HFFc6 (cell line): ENCODE measurements at places on chromosomes 5 and 9. TPM values are rescaled to one million over a fixed set of nuclear protein-coding genes. Genes with fewer than 3 reads are reported as not detected.
A peak's percentile ranks its signal among the peaks of the same experiment; 100 is the strongest.

GRCh38 chr9:5917888-5918287, 27.2 kb downstream of the MLANA start:
- DNase-seq, result no peak

- DNase-seq, result no peak
Measured at GRCh38 chr9:103152473-103152872, 157.3 kb downstream of the CYLC2 start.

DNA sequence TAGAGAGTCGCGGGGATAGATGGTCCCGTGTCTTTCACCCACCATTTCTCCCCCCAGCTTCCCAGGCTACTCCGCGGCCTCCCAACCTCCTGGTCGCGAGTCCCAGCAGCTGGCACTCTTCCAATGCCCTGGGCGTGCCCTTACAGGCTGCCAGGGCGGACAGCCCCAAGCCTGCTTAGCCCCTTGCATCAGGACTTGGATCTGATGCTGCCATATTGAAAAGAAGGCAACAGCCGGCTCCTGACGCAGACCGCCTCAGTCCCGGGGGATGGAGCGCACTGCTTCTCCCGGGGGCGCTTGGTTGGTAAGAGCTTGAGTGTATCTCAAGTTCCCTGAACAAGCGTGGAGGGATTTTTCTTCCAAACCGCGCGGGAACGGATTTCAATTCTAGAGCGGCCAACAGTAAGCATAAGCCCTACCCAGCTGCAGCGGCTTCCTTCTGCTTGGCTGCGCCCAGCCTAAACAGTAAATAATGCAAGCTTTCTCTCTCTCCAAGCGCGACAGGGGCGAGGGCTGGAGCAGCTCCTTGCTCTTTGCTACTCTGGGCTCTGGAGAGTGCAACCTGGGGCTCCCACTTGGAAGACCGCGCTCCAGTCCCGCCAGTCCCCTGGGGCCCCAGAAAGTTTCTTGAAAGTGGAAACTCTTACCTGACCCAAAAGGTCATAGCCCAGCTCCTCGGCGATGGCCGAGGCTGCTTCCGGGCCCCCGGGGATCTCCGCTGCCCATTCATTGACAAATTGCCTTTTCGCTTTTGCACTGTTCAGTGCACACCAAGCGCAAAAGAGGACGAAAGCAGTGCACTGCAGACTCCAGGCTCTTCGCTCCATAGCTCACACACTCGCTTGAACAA, 607 bp downstream of the PCSK1 start:
- no peak for DNase-seq

DNA sequence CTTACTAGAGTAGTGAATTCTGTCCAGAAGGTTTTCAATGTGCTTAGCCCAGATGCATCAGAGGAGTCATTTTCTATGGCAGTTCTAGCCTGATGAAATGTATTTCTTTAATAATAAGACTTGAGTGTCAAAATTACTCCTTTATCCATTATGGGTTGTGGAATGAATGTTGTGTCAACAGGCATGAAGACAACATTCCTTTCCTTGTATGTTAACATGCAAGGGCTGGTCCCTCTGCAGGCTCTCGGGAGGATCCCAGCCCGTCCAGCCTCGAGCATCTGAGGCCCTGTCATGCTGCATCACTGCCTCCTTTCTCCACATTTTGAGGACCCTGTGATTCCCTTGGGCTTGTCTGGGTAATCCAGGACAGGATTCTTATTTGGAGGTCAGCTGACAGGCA, 42.9 kb upstream of the FAM120AOS start:
- no peak for DNase-seq

- DNase-seq, result no peak
Measured at GRCh38 chr5:178793151-178793550, 62.7 kb upstream of the ZNF354A start.

- no peak for DNase-seq
Measured at GRCh38 chr9:131270171-131271015, 5.9 kb downstream of the FAM78A start.

DNA sequence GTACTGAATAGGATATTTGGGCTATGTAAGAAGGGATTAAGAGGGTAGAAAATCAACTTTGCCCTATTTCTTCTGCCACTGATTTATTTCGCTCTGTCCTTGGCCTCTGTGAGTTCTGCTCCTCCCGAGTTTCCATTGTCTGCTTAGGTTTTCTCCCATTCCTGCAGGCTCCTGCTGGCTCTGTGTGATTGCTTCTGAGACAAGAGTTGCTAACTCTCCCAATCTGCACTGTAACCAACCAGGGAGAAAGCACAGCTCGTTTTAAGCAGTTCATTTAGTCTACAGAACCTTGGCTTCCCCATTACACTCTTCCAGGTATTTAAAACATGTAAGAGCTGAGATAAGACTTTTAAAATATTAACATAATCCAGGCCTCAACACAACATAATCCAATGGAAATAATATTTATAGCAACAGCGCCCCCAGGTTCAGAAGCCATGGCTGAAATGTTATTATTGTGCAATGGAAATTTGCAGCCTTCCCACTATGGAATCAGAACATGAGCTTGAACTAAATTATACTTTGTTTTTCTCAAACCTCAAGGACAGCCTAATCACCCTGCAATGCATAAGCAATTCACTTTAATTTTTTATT, 203.5 kb downstream of the ERCC6L2 start:
- no peak for DNase-seq

DNA sequence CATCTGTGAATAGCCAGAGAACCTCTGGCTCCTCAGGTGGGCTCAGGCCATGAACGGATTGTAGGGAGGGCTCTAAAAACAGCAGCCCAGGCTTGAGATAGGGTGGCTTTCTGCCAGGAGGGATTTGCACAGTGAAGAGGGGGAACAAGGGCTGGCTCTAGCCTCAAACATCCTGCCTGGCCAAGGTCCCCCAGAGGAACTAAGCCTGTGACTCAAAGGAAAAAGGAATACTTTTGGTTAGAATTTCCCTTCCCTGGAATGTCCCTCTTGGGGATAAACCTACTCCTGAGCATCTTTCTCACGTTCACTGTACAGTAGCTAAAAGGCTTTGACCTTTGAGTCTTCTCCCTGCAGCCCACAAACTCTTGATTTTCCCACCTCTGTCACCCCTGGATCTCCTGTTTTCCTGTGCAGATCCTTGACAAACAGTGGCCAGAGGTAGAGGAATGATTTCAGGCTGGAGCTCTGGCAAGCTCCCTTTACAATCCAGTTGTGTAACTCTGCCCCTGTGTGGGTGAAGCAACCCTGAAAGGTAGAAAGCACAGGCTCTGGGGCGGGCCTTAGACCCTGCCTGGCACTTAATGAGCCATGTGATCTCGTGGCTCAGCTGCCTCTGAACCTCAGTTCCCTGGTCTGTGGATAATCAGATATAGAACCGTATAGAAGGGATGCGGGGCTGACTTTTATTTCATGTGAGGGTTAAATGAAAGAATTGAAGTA, 17.4 kb downstream of the SEC61B start:
- peak; percentile 43 for DNase-seq

DNA sequence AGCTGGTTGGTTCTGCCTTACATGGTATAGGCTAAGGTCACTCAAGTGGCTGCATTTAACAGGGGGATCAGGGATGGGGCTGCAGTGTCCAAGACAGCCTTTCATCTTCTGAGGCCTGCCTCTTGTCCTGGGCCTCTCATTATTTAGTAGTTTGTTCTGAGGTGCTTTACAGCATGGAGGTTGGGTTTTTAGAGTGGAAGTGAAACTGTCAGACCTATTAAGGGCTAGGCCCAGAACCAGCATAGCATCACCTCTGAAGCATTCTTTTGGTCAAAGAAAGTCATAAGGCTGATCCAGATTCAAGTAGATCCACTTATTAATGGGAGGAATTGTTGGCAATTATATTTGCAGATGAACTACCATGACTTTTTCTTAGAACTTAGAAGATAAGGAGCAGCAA, 146.0 kb upstream of the NMUR2 start:
- DNase-seq, result no peak

GRCh38 chr9:8390571-8390970, 591.0 kb upstream of the DMAC1 start:
- DNase-seq, result no peak

GRCh38 chr9:26219961-26220360, 541.7 kb upstream of the TUSC1 start:
- DNase-seq, result no peak

DNA sequence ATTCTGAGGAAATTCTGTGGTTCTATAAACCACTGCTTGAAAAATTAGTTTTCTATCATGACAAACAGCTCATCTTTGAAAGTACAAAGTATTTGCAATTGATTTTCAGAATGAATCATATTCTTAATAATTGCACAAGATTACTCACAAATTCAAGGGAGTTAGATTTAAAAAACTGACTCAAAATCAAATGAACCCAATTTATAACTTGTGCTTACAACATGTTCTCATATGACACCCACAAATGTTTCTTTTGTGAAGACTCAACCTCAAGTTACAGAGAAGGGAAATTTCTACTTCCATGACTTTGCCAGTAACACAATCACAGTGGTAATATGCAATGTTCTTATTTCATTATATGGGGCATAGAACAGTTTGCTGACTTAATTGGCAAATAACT, 272.0 kb upstream of the ACTBL2 start:
- no peak for DNase-seq

GRCh38 chr5:531749-532315, 7.6 kb upstream of the SLC9A3 start:
- DNase-seq, result no peak

- DNase-seq, result no peak
Measured at GRCh38 chr5:170534177-170534576, 30.4 kb downstream of the KCNIP1 start.

DNA sequence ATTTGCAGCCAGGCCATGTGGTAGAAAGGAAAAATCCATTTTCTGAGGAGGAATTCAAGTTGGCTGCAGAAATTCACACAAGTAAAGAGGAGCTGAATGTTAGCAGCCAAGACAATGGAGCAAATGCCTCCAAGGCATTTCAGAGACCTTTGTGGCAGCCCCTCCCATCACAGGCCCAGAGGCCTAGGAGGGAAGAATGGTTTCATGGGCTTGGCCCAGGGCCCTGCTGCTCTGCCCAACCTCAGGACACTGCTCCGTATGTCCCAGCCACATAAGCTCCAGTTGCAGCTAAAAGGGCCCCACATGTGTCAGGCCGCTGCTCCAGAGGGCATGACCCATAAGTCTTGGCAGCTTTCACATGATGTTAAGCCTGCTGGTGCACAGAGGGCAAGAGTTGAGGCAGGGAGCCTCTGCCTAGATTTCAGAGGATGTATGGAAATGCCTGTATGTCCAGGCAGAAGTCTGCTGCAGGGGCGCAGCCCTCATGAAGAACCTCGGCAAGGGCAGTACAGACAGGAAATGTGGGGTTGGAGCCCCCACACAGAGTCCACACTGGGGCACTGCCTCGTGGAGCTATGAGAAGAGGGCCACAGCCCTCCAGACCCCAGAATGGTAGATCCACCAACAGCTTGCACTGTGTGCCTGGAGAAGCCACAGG, 144.2 kb upstream of the EPB41L4A start:
- no peak for DNase-seq

- no peak for DNase-seq
Measured at GRCh38 chr5:104702212-104702611, 1139.6 kb upstream of the NUDT12 start.

GRCh38 chr5:17326600-17327037, 109.2 kb downstream of the BASP1 start:
- no peak for DNase-seq

The FRMPD1 gene
- not detected in 3 replicates for total RNA-seq

The C9 gene
- total RNA-seq, result 0.07 to 0.10 TPM in 2 of 3 replicates, not detected in the other

The FAM169A gene
- 0.07 TPM in 1 of 3 replicates, not detected in the others for total RNA-seq
